ENCODE measurements at places on chromosomes 5 and 9. TPM values are rescaled to one million over a fixed set of nuclear protein-coding genes. Genes with fewer than 3 reads are reported as not detected.
A peak's percentile ranks its signal among the peaks of the same experiment; 100 is the strongest.

HACD4 gene
- total RNA-seq = 2.2 TPM

PDGFRB gene
- total RNA-seq = 11.3 TPM

KIF4B gene
- not detected for total RNA-seq

ANKDD1B gene
- 0.73 TPM for total RNA-seq

HSPB3 gene
- not detected for total RNA-seq

- no peak for DNase-seq
- no peaks in the 10 kb centered on the region for H3K27me3 ChIP-seq
- no peak overlapping the region for H3K4me3 ChIP-seq
Measured at GRCh38 chr9:87333802-87334201, 163.9 kb upstream of the DAPK1 start.

- no peak for DNase-seq
- peaks cover 25% of the 10 kb centered on the region for H3K4me1 ChIP-seq
- H3K36me3 ChIP-seq = no peaks in the 10 kb centered on the region
- no peaks in the 10 kb centered on the region for H3K27me3 ChIP-seq
- no peak overlapping the region for H3K27ac ChIP-seq
Measured at GRCh38 chr9:90966480-90967144, 165.0 kb downstream of the SYK start.

DNA sequence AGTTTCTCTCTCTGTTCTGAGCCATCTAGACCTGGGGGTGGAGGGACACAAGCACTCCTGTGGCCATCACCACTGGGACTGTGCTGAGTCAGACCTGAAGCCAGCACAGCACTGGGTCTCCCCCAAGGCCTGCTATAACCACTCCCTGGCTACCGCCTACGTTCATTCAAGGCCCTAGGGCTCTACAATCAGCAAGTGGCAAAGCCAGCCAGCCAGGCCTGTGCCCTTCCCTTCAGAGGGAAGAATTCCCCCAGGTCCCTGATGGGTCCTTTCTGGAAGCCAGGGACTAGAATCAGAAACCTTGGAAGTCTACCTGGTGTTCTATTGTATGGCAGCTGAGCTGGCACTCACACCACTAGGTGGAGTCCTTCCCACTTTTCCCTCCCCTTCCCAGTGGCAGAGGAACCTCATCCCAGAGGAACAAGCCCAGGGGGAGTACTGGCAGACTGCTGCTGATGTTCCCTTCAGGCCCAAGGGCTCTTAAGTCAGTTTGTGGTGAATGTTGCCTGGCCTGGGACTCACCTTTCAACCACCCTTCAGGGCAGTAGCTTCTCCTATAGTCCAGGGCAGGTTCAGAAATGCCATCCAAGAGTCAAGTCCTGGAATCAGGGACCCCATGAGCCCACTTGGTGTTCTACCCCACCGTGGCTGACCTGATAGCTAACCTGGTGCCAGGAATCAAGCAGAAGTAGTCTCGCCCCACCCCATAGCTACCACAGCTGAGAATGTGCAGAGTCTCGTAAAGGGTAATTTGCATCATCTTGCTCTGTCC is 20.0 kb downstream of the JMY start:
- H3K4me1 ChIP-seq = peaks cover 28% of the 10 kb centered on the region
- H3K4me3 ChIP-seq = no peak overlapping the region
- no peak overlapping the region for H3K27ac ChIP-seq
- H3K36me3 ChIP-seq = no peaks in the 10 kb centered on the region
- DNase-seq = peak; percentile 85
- H3K27me3 ChIP-seq = no peaks in the 10 kb centered on the region

DNA sequence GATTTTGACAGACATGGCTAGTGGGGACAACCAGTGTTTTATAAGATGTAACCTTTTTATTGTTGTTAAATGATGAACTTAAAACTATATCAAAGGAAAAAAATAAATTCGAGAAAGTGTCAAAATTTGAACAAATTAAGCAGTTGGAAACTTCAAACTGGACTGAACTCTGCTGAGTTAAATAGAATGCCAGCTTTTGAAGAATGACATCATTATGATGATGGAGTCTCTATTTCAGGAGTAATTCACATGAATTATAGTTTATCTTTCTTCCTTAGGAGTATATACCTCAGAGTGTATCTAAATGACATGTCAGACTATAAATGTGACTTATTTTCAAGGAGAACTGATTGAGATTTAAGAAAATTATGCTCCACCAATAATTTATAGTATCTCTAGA is 125.2 kb downstream of the CAMK4 start:
- no peaks in the 10 kb centered on the region for H3K4me1 ChIP-seq
- H3K36me3 ChIP-seq = no peaks in the 10 kb centered on the region
- no peaks in the 10 kb centered on the region for H3K27me3 ChIP-seq
- DNase-seq = no peak
- H3K4me3 ChIP-seq = no peak overlapping the region

- no peaks in the 10 kb centered on the region for H3K27me3 ChIP-seq
- H3K4me1 ChIP-seq = no peaks in the 10 kb centered on the region
- H3K4me3 ChIP-seq = no peak overlapping the region
- DNase-seq = no peak
- H3K27ac ChIP-seq = no peak overlapping the region
Measured at GRCh38 chr9:4937446-4937845, 47.6 kb upstream of the JAK2 start.

DNA sequence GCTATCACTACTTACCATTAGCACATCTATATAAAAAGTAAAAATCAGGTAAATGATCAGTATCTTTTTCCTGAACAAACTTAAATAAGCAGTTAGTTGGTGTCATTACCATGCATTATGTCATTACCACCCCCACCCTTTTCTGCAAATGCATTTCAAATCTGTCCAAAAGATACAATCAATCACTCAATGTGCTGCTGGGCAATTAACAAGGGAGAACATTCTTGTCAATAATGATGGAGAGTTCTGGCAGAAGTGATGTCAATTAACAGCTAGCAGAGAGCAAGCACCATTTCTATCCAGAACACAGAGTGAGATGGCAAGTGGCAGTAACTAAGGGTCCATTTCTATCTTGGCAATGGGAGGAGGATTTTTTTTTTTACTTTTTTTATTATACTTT is 3.5 kb upstream of the PDE4D start:
- no peak overlapping the region for H3K4me3 ChIP-seq
- no peak for DNase-seq
- no peaks in the 10 kb centered on the region for H3K36me3 ChIP-seq
- H3K27ac ChIP-seq = no peak overlapping the region

DNA sequence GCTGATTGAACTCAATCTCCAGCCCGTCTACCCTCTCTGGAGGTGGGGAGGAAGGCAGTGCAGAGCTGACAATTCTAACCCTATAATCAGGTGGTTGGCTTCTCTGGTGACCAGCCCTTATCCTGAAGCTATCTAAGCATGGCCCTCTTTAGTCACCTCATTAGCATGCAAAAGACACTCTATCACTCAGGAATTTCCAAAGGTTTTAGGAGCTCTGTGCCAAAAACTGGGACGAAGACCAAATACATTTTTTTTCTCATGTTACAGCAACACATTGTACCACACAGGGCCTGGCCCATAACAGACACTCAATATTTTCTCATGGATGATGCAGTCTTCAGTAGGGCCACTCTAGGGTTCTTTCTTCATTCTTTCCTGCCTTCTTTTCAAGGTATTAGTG is 118.8 kb upstream of the VLDLR start:
- no peak for DNase-seq
- H3K36me3 ChIP-seq = no peaks in the 10 kb centered on the region
- no peak overlapping the region for H3K4me3 ChIP-seq
- no peak overlapping the region for H3K27ac ChIP-seq

DNA sequence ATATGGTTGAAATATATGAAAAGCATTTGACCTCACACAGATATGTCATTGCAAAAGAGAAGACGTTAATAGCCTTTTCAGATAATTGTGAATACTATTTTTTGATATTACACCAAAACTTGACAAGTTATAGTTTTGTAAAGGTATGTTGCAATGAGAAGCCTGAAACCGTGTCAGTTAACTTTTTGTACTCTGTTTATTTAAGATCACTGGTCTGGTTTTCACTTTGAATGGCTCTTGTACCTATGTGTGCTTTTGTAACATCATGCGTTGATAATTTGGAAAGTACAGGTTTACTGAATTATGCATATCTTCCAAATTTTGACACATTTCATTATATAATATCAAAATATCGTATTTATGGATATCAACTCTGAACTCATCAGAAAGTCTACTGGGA is 177.2 kb downstream of the PBX3 start:
- no peak for DNase-seq
- no peaks in the 10 kb centered on the region for H3K27me3 ChIP-seq
- no peaks in the 10 kb centered on the region for H3K36me3 ChIP-seq
- no peak overlapping the region for H3K4me3 ChIP-seq
- no peak overlapping the region for H3K27ac ChIP-seq
- H3K4me1 ChIP-seq = peaks cover 6% of the 10 kb centered on the region

DNA sequence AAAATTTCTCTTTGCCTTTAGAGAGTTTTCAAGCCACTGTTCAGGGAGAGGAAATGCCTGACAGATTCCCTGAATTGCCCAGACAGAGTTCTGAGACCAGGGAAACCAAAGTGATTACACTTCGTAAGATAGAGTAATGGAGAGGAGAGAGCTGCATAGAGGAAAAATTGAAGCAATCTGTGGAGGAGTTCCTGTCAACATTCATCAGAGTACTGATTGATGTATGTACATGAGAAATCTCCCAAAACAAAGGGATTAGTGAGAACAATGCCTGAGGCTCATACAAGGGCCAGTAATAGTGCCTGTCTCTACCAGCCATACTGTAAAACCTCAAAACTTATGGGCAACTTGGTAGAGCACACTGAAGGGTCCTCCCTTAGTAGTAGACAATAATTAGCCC is 79.0 kb upstream of the TRIM32 start:
- no peak overlapping the region for H3K27ac ChIP-seq
- H3K4me1 ChIP-seq = peaks cover 10% of the 10 kb centered on the region
- no peaks in the 10 kb centered on the region for H3K27me3 ChIP-seq
- H3K4me3 ChIP-seq = no peak overlapping the region
- DNase-seq = no peak

DNA sequence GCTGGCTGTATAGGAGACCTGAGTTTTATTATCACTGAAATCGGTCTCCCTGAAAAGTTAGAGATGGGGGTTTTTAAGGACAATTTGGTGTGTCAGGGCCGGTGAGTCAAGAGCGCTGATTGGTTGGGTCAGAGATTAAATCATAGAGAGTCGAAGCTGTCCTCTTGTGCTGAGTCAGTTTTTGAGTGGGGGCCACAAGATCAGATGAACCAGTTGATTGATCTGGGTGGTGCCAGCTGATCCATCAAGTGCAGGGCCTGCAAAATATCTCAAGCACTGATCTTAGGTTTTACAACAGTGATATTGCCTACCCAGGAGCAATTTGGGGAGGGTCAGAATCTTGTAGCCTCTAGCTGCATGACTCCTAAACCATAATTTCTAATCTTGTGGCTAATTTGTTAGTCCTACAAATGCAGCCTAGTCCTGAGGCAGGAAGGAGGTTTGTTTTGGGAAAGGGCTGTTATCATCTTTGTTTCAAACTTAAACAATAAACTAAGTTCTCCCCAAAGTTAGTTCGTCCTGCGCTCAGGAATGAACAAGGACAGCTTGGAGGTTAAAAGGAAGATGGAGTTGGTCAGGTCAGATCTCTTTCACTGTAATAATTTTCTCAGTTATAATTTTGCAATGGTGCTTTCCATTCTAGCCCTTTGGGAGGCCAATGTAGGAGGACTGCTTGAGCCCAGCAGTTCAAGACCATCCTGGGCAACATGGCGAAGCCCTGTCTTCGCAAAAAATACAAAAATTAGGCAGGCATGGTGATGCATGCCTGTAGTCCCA is 31.6 kb upstream of the RFK start:
- no peaks in the 10 kb centered on the region for H3K27me3 ChIP-seq
- DNase-seq = no peak
- H3K36me3 ChIP-seq = no peaks in the 10 kb centered on the region
- no peak overlapping the region for H3K4me3 ChIP-seq

DNA sequence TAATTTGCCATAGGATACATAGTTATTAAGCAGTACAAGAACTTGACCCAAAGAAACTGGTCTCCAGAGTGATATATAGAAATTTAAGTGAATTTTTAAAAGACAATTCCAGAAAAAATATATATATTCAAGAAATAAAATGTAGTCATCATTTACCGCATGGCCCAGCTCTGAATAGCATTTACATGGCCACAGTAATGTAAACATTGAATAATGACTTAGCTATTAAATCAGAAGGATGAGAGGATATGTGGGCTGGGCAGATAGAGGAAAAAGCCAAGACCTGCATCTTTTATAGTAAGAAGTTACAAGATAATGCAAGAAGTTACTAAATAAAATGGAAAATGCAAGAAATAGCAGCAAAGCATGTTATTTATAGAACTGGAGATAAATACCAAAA is 405.2 kb upstream of the WWC1 start:
- no peak overlapping the region for H3K27ac ChIP-seq
- no peaks in the 10 kb centered on the region for H3K27me3 ChIP-seq

DNA sequence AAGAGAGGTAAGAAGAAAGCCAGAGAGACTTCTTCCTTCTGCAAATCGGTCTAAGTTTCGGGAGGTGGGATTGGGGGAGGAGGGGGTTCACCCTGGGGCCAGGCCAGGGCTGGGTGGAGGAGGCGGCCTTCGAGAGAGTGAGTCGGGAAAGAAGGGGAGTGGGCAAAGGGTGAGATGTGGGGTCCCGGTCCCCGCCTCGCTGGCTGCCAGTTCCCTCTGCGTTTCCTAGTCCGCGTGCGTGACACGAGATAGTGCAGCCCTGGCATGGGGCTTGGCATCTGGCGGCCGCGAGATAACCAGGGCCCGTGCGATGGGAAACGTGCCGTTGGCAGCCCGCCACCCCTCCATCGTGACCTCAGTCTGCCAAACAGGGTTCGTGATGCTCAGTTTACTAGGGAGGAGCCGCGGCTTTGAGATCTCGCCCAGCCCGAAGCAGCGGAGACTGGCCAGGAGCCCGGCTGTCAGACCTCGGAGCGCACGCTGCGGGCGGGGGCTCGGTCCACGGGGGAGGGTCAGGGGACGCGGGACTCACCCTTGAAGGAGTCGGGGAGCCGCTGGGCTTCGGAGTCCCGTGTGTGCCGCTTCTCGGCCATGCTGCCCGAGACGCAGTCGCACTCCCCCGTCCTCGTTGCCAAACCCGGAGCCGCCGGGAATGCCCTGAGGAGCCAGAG is at the start of gene STOM:
Gene STOM (minus strand): TSS at position 656 of the 671 bp plus-strand sequence. CDS start 63 bp downstream, at position 593.
- H3K27ac ChIP-seq = no peak within 1 kb of the TSS
- peaks cover 10% of the 10 kb centered on the region for H3K27me3 ChIP-seq
- peaks cover 16% of the 10 kb centered on the region for H3K4me1 ChIP-seq
- no peaks in the 10 kb centered on the region for H3K36me3 ChIP-seq

DNA sequence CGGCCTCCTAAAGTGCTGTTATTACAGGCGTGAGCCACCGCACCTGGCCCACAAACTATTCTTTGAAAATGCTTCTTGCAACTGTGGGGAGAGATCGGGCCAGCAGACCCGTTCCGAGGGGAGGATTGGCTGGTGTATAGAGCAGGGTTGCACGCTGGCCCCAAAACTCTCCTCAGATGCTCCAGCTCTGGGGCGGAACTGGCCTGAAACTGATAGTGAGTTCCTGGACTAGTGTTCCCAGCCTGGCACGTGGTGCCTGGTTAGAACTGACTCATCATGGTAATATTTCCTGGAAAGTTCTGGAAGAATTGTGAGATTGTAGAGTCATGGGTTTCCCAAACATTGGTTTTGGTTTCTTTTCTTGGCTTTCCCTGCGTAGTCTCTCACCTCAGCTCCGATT is 120.5 kb downstream of the FBXL7 start:
- H3K27me3 ChIP-seq = no peaks in the 10 kb centered on the region
- no peak overlapping the region for H3K27ac ChIP-seq
- no peak for DNase-seq
- no peak overlapping the region for H3K4me3 ChIP-seq
- H3K36me3 ChIP-seq = no peaks in the 10 kb centered on the region

- no peaks in the 10 kb centered on the region for H3K4me1 ChIP-seq
- no peak for DNase-seq
- no peaks in the 10 kb centered on the region for H3K36me3 ChIP-seq
- no peak overlapping the region for H3K4me3 ChIP-seq
Measured at GRCh38 chr5:15363601-15364000, 136.4 kb upstream of the FBXL7 start.

Measured in GM23338 (cell line).